WERI-Rb-1 (cell line): ENCODE measurements at places on chromosomes 5 and 9.

- peak; percentile 78 for DNase-seq
These were observed 16.2 kb upstream of the TCOF1 start for GRCh38 chr5:150341331-150341730.

- no peak for DNase-seq
These were observed 139.5 kb downstream of the MUSK start for GRCh38 chr9:110807956-110808598.

DNA sequence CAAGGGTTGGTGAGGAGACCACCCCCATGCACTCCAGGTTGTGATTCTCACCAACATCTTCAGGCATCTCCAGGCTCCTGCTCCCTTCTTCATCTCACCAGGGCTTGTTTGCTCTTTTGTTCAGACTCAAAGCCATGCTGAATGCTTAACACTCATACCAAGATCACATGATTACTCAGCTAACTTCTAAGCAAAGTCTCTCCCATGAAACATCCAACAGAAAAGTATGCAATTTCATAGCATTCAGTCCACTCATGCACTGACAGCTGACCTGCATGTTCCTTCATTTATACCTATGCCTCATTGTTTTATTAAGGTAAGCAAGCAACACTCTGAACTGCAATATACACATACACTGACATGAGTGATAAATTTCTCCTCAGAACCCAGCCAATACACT lies 69.0 kb downstream of the SHC3 start:
- DNase-seq = no peak

DNA sequence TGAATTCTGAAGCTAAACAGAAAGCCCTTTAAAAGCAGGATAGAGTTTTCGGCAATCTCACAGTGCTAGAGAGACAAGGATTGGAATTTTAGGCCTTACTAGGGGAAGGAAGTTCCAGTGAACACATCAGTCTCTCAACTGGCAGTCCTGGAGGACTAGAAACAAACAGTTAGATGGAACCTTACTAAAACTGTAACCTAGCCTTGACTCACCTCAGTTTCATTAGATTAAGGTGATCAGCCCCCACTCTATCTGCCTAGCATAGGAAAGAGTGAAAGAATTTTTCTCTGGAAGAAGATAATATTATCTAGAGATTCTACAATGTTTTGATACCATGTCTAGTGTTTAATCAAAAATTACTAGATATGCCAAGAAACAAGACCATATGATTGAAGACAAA lies 25.8 kb upstream of the SMIM23 start:
- no peak for DNase-seq

DNA sequence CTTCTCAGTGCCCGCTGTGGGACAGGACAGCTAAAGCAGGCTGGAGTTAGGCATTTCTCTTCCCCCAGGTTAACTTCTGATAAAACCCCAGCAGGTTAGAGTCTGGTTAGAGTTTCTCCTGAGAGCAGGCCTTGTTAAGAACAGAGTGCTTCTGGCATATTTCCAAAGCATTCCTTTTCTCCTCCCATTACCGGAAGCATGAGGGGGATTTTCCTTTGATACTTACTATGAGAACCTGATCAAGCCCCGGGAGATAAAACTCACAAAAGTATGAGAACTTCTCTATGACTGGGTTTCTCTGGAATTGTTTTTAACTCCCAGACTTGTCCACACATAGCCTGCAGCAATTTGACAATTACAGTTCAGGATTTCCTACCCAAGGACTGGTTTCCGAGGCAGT lies 77.4 kb upstream of the MAST4 start:
- no peak for DNase-seq

DNA sequence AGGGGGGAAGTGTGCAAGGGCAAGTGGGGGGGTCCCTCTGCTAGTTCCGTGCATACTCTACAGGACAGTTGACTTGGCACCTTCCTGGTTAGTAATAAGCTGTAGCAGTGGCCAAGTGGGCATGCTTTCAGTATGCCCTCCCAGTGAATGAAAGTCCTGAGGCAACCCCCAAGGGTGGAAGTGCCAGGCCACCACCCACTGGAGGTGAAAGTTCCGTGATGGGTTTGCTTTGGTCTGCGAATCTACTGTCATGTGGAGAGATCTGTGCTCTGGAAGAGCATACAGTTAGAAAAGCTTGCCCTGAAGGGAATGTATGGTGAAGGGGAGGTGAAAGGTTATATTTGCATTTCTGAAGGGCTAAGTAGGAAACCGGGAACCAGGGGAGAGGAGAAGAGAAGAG lies 10.3 kb downstream of the FXN start:
- DNase-seq = no peak

DNA sequence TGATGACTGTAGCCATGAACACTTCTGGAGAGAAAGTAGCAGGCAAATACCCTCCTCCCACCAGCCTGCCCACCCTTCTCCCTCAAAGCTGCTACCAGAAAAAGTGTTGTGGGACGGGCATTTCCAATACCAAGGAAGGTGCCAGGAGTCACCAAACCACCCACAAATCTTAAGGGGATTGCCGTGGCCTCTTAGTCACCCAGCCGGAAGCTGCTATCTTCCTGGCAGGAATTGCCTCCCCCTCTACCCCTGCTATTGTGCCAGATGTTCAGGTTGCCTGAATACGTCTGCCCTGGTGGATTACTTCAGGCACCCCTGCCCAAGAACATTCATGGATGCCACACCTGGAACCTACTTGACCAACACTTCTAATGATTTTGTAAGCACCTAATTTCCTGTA lies 156.1 kb downstream of the TTC39B start:
- no peak for DNase-seq

- DNase-seq = no peak
These were observed 534.5 kb downstream of the TMEM38B start for GRCh38 chr9:106228861-106229260.

- no peak for DNase-seq
These were observed 208.0 kb upstream of the ANKRD55 start for GRCh38 chr5:56440871-56441740.

DNA sequence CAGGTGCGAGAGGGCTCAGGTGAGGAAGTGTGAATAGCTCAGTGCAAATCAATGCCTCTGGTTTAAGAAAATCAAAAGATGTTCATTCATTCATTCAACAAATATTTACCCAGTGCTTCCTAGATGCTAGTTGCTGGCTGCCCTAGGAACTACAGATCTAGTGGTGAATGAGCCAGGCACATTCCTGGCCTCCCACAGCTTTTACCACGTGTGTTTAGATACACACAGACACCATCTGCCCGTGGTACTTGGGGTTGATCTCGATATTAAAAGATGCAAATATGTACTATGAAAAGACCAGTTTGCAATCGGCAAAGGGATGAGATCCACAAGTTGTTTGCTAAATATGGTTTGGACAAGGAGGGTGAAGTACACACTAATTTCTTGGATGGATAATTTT lies 78.2 kb downstream of the GTF3C4 start:
- no peak for DNase-seq
